Stimulated activated CD8-positive, alpha-beta memory T cell treated with anti-CD3 and anti-CD28 coated beads, Interleukin-7, amount 100 ng/mL, for 1 hour (primary cell): ENCODE measurements at places on chromosomes 1 and 21.

DNA sequence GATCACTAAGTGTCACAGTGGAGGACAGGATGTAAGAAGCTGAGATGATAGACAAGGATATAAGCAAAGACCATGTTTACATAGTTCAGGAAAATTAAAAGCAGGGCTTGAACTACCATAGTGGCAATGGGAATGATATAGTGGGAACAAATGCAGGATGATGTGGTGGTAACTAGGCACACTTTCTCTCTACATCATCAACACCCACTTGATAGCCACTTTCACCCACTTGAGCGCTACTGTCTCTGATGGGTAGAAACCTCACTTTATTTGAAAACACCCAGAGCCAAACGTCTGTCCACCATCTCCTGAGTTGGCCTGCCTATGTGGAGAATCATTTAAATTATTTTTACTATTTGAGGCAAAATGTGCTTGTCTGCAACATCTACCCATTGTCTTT lies 305.0 kb upstream of the ST6GALNAC5 start:
- DNase-seq: no peak

DNA sequence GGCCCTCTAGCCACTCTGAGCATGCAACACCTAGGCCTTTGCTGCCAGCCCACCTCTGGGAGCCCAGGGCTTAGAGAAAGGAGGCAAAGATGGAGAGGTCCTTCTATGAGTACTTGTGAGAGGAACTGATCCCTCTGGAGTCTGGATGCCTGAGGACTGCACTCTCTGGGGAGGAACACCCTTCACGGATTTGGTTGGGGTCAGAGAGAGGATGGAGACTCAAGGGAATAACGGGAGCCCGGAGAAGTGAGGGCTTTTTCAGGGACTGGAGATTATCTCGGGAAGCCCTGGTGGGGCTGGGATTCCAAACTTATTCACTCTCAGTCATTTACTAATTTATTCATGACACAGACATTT lies 413 bp upstream of the C1orf232 start:
- no peak for DNase-seq

DNA sequence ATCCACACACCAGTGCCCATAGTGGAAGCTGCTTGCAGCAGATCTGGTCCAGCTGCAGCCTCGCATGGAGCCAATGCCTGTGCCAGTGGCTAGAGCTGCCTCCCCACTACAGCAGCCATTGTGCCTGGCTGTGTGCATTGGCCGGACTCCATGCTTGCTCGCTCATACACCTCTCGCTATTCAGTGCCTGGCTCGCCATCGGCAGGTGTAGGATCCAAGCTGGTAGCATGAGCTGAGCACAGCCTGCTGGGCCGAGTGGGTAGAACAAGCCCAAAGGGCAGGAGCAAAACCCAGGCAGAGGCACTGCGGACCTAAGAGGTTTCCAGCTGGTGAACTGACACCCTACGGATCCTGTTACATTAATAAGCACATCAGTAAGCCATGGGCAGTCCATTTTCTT lies 1184.1 kb downstream of the AMY1C start:
- no peak for DNase-seq

GRCh38 chr1:115469703-115470476 lies 131.8 kb upstream of the NGF start:
- no peak for DNase-seq

GRCh38 chr1:242525360-242525722 lies 844 bp upstream of the PLD5 start:
- DNase-seq: no peak

- no peak for DNase-seq
These were observed 273 bp downstream of the BMP8B start for GRCh38 chr1:39788426-39788757.

GRCh38 chr1:235298758-235299157 lies 29.2 kb downstream of the ARID4B start:
- no peak for DNase-seq

DNA sequence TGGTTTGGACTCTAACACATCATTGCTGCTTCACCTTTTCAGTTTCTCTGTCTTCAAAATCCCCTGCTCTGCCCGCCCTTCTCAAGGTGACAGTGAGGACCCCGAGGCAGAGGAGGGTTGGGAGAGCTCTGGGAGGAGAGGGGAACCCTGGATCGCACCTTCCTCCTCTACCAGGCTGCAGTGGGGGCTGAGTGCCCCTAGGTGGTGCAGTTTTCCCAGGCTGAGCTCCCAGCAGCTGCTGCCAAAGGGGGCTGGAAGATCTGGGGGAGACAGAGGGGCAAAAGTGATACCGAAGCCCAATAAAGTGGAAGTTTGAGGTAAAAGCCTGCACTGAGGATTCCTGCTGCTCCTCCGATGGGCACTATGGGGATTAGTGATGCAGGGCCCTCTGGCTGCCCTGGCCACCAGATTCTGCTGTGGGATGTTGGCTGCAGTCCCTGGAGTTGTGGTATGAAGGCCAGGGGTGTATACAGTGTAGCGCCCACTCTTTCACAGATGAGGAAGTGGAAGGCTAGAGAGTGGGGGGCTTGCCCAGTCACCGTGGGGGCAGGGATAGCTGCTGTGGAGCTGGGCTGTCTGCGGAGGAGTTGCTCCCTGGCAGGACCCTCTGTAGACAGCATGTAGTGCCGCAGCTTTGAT lies 40.7 kb upstream of the SCMH1 start:
- DNase-seq: no peak

- no peak for DNase-seq
These were observed 12.9 kb downstream of the TOR3A start for GRCh38 chr1:179094818-179095217.

DNA sequence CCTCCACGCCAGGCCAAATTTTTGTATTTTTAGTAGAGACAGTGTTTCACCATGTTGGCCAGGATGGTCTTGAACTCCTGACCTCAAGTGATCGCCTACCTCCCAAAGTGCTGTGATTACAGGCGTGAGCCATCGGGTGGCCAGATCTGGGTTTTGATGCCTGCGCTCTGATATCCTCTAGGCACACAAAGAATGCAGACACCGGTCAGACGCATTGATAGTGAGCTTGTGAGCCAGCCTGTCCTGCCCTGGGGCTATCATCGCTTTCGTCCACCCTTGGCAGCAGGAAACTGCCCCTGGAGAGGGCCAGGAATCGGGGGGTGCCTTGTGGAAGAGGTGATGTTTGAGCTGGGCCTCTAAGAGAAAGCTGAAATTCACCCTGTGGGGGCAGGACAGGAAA lies 4.0 kb downstream of the FBLIM1 start:
- DNase-seq: no peak

DNA sequence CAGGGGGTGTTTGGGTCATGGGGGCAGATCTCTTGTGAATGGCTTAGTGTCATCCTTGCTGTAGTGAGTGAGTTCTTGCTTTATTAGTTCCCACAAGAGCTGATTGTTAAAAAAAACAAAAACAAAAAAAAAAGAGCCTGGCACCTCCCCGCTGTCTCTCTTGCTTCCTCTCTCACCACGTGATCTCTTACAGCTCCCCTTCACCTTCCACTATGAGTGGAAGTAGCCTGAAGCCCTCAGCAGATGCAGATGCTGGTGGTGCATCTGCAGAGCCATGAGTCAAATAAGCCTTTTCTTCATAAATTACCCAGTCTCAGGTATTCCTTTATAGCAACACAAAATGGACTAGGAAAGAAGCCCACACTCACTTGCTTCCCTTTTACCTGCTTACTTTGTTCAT lies 17.2 kb upstream of the RGL1 start:
- DNase-seq: no peak

GRCh38 chr1:162656266-162656665 lies 24.0 kb downstream of the DDR2 start:
- no peak for DNase-seq

- no peak for DNase-seq
These were observed 32.8 kb upstream of the BACH1 start for GRCh38 chr21:29265690-29266479.

DNA sequence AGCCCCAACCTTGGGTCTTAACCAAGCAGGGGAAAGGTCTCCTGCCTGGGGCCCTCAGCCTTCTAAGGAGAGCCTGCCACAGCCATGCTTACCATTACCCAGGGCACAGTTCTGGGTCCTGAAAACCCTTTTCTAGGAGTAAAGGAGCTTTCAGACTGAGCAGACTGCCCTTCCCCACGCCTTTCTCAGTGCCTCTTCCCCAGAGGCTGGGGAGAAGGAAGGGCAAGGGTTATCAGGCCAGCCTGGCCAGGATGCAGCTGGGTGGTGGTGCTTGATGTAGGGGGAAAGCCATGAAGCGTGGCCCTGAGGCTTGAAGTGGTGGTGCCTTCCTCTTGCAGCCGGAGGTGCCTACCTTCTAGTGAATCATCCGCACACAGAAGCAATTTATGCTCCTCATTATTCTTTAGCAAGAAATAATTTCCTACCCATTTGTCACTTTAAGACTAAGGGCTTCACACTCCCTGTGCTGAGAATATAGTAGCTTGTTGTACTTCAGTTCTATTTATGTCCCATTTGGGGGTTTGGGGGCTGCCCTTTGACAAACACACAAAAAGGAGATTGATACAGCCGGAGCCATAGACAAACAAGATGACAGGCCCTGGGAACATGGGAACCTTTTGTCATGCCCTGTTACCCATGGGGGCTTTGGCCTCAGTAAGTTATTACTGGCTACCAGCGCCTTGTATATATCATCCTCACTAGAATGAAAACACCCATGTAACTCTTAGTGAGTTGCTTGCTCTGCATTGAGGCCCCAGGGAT lies 40.7 kb downstream of the MAN1C1 start:
- no peak for DNase-seq

- no peak for DNase-seq
These were observed 195.9 kb upstream of the POU3F1 start for GRCh38 chr1:38242506-38242905.

- no peak for DNase-seq
These were observed 18.2 kb downstream of the PHLDA3 start for GRCh38 chr1:201450721-201451291.

DNA sequence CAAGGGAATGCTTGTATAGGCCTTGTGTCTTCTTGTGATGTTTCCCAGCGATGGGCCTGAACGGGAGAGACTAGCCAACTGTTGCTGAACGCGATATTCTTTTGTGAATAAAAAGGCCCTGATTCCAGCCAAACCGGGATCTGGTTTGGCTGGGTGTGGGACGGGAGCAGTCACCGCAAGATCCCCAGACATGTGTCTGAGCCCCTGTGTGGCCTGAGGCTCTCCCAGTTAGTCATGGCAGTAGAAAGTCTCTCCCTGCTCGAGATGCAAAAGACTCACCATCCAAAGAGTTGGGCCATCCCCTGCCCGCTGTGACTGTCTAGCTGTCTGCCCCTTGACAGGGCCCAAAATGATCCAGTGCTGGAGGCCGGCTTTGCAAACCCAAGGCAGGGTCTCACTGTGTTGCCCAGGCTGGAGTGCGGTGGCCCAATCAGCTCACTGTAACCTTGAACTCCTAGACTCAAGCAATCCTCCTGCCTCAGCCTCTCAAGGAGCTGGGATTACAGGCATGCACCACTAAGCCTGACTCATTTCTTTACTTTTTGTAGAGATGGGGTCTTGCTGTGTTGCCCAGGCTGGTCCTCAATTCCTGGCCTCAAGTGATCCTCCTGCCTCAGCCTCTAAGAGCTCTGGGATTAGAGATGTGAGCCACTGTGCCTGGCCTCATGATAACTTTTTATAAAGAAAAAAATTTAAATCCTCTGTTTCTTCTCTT lies 56.4 kb downstream of the KIF26B start:
- no peak for DNase-seq

GRCh38 chr21:25906587-25906986 lies 171.8 kb downstream of the GABPA start:
- DNase-seq: no peak

DNA sequence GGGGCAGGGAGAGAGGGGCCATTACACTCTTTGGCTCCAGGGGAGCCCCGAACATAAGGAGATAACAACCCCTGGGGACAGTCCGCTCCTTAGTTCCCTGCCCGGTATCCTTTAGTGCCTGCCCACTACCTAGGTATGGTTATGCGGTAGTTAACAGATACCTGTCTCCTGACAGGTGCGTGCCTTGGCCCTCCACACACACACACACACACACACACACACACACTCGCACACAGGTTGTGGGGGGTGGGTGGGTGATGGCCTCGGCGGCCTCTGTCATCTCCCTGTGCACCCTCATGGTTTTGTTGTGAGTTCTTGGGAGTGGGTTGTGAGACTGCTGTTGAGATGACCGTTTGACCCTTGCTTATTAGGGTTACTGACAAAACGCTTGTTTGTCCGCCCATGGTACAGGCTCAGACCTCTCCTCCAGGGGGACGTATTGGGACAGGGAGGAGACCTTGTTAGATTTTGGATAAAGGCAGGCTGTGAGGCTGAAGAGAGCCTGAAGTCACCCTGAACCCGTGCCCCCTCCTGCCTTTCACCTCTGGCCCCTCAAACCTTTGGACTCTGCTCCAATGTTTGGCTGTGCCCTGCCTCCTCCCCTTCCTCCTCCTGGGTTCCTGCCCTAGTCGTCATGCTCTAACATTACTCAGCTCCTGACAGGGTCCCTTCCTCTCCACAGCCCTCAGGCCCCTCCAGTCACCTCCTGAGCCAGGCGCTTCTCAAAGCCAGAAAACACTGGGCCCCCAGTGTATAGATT lies 979 bp downstream of the RASSF5 start:
- DNase-seq: no peak

DNA sequence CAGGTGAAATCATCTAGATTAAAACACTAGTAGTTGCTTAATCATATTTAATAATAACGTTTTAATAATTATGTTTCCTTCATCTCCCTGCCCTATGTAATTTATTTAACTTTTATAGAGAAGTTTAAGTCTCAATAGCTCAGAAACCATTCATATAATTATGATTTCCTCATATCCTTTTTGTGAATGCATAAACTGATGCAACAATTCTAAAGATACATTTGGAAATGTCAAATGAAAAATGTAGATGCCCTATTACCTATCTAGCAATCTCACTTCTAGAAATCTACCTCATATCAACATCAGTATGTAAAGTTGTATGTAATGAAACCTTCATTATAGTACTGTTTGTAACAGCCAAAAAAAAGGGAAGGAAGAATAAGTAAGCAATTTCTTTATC lies 10.5 kb downstream of the DRAM2 start:
- DNase-seq: no peak

DNA sequence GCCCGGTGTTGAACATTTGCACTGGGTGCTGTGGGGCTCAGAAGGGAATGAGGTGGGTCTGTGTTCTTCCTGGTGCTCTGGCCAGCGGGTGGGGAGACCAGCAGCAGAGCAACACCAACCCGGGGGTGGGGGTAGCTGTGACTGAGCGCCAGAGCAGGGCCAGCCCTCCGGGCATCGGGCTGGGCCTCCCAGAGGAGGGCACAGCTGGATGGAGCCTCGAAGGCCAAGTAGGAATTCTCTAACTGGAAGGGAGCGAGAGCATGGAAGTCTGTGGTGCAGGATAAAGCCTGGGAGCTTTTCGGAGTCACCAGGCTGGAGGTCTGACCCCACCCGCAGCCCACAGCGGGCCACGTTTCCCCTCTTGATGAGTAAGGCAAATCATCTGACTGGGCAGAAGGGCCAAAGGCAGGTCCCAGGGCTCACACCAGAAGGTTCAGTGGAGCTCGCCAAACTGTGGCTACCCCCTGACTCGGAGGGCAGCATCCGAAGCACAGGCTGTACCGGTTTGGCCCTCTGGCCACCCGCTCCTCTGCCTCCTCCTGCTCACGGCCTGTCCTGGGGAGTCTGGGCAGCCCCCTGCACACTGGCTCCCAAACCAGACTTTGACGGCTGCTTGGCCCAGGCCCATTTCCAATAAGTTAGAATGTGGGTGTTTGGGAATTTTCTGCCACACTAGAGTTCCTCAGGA lies 18.8 kb downstream of the SLC1A7 start:
- DNase-seq: no peak

- no peak for DNase-seq
These were observed 14.8 kb downstream of the EDN2 start for GRCh38 chr1:41469706-41470105.

- DNase-seq: no peak
These were observed 22.8 kb downstream of the RERE start for GRCh38 chr1:8794605-8795004.

- DNase-seq: no peak
These were observed 337.1 kb upstream of the KAZN start for GRCh38 chr1:14261395-14261794.
